ENCODE measurements at places on chromosomes 7 and 10.
A peak's percentile ranks its signal among the peaks of the same experiment; 100 is the strongest.

DNA sequence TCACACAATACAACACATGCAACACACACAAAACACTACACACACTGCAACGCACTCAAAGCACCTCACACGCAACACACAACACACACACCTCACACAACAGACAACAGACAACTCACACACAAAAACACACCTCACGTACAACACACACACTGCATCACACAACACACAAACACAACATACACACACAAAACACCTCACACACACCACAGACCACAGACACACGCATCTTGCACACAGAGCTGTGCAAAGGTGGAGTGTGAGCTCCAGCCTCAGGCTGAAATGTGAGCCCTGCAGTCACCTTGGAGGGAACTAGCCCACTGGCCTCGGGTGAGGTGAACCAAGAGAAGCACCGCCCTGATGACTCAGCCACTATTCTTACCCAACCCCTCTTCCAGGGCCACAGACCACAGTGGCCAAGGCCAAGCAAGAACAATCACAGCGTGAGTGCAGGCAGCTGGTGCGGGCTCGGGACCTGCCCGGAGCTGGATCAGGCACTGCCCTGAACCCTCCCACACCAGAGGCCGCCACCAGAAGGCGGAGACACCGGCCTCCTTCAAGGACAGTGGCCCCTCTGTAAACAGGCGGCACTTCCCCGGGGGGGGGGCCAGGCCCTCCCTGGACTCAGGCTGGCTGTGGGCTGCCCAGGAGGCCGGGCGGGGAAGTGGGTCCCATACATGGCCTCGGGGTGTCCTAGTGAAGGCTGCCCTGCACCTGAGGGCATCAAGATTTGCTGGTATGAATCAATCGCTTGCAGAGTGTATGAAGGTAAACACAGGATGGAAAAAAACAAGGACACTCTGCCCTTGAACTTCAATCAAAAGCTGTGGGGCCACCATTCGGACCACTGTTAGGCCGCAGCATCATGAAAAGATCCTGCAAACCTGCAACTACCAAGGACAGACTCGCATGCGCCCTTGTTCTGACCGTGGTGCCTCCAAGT, 106.7 kb downstream of the TNS3 start:
- peak; percentile 87 for DNase-seq

DNA sequence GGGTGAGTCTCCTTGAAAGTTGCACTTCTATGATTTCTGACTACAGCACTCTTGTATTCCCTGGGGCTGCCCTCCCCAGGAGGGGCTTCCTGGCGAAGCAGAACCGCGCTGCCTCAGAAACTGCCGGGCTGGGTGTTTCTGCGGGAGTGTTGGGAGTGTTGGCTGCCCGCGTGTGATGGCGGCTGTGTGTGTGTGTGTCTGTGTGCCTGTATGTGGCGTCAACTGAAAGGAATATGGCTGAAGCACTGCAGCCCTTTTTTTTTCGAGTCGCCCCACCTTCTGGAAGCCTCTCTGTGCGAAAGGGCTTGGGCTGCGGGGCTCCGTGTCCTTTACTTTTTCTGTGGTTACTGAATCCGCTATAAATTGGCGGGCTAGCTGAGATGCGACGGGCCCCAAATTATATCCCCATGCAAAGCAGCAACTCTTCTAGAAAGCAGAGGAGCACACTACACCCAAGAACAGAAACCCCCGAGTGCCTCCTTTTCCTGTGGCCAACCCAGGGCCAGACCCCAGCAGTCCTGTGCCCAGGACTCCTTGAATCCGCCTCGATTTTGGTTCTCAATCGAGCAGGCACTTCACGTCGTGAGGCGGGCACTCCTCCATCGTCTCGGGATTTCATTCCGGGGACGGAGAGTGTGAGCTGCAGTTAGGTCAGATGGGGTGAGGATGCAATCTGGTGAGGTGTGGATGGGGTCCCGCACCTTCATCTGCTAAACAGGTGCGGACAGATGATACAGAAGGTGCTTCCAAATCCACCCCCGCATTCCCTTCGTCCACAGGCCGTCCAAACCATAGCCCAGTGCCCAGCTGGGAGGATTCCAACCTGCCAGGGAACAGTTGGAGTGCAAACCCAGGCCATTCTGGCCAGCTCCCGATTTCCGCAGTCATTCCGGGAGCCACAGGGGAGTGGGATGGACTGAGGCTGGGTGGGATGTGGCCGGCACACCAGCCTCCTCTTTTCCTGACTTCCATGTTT, 22.5 kb upstream of the ZNF273 start:
- DNase-seq = no peak

DNA sequence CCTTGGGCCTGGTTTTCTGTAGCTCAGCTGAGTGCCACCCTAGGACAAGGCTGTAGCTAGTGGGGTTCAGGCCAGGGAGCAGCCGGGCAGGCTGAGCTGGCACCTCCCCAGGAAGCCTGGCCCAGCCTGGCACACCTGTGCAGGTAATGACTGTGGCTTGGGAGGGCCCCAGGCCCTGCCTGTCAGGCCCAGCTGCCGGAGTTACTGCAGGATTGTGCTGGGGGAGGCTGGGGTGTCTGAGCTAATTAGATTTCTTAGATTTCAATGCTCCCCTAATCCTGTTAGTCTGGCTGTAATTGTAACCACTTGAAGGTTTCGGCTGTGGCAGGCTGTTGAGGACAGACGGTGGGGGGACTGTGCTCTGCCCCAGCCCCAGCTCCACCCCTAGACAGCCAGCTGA, 6.0 kb downstream of the ZMIZ1 start:
- DNase-seq = no peak

DNA sequence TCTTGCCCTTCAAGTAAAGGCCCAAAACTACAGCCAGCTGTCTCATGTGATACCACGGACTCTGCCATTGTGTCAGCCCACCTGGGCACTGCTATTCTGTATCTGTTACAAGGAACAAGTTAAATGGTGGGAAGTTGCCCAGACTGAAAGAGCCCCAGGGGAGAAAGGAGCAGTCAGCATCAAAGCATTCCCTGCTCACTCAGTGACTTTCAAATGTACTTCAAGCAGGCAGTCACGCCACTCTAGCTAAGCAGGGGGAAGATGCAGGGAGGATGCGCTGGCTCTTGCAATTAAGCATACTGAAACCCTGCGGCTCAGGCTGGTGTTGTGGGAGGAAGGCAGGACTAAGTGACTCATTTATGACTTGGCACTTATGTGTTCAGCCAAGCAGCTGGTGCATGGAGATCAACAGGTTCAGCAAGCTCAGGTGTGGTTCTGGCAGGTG, 1249.6 kb downstream of the TYW1 start:
- no peak for DNase-seq

DNA sequence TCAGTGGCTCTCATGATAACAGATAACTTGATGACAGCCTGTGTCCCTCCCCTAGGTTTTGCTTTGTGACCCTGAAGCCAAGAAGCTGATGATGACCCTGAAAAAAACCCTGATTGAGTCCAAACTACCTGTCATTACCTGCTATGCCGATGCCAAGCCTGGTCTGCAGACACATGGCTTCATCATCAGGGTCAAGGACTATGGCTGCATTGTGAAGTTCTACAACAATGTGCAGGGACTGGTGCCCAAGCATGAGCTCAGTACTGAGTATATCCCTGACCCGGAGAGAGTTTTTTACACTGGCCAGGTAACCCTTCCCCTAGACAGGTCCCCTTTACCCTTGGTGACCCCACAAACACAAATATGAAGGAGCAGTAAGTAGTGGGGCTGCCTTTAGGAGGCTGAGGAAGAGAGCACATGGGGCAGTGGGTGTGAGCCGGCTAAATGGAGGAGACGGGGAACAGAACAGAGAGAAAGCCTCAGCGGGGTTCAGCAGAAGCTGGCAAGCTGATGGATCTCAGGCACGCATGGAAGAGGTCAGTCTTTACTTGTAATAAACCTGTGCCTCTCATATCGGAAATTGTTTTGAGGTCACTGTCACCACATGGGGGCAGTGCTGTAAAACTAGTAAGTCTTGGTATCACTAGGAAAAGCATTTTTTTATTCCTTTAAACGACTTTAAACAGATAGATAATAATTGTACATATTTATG, 20.2 kb downstream of the PDCD11 start:
- peak; percentile 59 for DNase-seq

DNA sequence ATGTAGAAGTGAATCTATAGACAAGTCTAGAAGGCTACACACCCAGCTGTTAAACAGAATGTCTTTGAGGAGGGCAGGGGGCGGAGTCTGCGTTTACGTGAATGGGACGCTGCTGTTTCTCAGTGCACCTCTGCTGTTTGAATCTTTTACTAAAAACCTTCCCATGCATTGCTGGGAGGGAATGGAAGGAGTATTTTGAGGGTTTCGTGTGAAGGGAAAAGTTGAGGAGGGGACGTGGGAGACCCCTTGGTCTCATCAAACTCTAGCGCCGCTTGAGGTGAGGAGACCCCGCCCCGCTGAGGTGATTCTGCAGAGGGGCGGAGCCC, 492 bp upstream of the VCL start:
- no peak for DNase-seq

DNA sequence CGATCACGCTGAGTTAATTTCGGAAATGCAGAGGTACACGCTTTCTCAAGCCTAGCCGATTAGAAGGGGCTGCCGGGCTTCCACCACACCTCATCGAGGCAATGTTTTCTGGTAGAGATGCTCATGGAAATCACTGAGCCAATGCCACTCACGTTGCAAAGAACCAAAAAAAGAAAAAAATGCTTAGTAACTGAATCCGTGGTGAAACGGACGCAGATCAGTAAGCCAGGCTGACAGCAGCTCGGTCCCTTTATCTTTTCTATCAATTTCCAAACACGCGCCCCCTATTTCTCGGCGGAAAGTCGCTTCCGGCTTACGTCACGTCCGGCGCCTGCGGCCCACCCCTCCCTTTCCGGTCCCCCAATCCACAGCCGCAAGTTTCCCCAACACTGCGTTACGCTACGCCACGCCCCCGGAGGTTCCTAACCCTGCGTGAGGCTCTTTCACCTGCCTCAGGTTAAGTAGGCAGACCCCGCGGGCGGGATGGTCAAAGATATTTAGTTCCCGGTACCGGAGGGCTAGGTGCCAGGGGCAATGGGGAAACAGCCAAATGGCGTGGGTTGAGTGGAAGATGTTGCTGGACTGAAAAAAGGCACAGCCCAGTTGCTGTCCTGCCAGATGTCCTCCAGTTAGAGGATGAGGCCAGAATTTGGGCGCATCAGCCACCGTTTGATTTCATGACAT, at the start of gene NSUN6:
Gene NSUN6, minus strand, starts transcription at position 264 of the 684 bp plus-strand sequence. CDS start 384 bp downstream, outside the sequence.
- DNase-seq = peak; percentile 81

GRCh38 chr7:8305625-8306388, 43.8 kb upstream of the ICA1 start:
- DNase-seq = no peak

GRCh38 chr10:29622382-29622922, 12.3 kb downstream of the SVIL start:
- no peak for DNase-seq

DNA sequence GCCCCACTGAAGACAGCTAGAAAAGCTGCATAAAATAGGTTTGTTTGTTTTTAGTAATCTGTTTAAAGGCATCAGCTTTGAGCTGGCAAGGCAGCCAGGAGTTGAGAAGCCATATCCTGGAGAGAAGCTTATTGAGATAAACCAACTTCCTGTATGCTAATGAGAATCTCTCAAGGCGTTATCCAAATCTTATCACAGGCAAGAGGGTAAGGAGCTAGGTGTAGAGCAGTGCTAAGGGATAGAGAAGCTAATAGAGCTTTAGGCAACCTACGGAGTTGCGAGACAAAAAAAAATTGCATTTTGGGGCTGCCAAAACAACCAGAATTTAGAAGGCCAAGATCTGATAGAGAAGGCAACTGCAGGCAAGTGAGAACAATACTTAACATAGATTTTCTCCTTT, 641.6 kb downstream of the SH2D4B start:
- DNase-seq = no peak

DNA sequence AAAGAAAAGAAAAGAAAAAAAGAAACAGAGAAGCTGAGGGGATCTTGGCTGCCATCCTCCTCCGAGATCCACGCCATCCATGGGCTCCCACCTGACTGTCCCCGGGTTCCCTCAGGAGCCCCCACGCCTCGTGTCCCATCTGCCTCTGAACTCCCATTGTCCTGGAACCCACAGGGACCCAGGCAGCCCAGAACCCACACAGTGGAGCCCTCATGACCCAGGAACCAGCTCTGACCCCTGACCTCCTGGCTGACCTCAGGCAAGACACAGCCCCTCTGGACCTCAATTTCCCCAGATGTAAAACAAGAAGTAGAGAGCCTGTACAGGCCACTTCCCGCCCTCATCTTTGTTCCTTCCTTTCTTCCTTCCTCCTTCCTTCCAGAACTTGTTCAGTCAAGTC, 40.4 kb downstream of the RASGEF1A start:
- no peak for DNase-seq

GRCh38 chr7:929311-929711, 25.2 kb downstream of the ADAP1 start:
- DNase-seq = no peak

GRCh38 chr10:79930267-79930666, 18.6 kb downstream of the SFTPD start:
- DNase-seq = no peak

- DNase-seq = no peak
Measured at GRCh38 chr10:12109286-12109685, 20.2 kb upstream of the SEC61A2 start.

All from GM13976 (cell line).